Stimulated activated memory B cell treated with anti-CD40 and anti-IgM and Interleukin-4, amounts not matched to agents 10 μg/mL and 1 μg/mL and 100 μg/mL, for 72 hours (primary cell): ENCODE measurements at places on chromosomes 11 and 22.

DNA sequence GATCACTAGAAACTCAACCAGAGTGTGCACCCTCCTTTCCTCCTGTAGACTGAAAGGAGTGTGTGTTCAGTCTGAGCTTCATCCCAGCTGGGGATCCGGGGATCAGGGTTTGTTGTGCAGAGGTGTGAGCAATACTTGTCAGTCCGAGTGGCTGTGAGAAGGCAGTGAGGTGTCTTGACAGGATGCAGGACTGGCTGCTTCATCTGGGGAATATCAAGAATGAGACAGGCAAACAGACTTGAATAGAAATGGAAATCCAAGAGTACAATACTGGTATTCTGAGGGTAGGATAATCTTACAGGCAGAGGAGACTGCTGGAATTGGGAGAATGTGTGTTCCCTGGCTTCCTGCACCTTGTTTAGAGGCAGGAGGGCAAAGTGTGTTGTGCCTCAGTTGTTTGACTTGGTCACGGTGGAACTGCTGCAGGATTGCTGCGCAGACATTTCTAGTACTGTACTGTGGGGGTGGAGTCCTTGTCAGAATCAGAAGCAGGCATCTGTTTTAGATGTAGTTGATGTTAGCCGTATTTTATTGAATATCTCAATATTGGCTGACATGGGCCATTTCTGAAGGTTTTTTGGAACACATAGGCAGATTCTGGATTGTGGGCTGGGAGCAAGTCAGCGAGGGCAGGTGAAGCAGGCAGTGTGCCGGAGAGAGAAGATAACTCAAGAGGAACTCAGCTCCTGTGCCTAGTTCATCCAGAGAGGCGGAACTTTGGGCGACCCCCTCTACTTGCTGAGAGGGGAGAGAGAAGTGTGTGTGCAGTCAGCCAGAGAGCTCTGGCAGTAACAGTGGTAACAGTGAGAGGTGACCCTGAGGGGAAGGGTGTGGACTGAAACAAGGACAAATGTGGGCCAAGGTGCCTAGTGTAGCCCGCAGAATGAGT, 27.1 kb upstream of the GRK2 start:
- no peak for ATAC-seq

DNA sequence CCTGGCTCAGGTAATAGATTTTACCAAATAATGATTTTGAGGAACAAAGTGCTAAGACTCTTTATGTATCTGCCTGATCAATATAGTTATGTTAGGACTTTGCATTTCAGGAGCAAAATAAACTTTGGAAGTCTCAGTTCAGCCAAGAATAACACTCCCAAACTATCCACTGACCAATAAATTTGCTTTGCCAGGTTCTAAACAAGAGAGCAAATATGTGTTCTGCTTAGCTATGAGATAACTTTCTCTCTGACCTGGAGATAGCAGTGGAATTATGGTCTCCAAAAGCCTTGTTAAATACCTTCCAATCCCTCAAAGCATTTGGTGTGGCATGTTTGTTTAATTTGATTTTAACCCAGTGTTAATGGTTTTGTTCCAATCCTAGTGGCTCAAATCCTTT, 1541.1 kb downstream of the FAM181B start:
- no peak for ATAC-seq

DNA sequence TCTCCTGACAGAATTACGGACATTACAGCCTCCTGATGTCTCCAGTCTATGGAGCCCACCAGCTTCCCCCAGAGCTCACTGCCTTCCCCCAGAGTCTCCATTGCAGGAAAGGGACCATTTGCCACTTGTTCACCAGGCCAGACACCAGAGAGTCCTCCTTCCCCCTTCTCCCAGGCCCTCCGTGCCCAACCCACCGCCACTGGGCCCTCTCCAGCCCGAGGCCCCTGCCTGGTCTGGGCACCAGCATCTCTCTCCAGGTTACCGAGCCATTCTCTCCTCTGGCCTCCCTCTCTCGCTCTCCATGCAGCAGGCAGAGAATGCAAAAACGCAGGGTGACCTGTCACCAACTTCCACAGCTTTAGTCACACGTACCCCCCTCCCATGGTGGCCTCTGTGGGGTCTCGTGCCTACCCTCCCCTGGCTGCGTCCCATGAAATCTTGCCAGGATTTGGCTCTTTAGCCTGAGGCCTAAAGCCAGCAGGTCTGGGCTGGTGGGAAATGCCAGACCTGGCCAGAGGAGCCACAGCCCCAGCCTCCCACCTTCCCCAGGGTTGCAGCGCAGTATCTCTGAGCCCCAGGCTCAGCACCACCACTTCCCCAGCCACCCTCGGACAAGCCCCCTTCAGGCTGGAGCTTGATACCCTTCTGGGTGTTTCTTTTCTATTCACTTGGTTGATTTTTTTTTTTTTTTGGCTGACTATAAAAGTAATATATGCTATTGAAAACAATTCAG, 6.8 kb upstream of the SERPINH1 start:
- ATAC-seq, result no peak

DNA sequence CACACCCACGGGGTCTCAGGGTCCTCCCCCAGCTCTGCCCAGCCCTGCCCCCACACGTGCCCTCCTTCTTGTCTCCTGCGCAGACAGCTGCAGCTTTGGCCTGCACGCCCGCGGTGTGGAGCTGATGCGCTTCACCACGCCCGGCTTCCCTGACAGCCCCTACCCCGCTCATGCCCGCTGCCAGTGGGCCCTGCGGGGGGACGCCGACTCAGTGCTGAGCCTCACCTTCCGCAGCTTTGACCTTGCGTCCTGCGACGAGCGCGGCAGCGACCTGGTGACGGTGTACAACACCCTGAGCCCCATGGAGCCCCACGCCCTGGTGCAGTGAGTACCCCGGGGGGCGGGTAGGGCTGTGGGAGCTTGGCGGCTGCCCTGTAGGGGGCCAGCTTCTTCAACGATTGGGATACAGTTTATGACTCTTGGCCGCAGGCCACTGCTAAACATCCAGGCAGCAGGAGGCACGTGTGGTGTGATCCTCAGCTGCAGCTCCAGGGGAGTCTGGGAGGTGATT, 30.8 kb downstream of the ST14 start:
- no peak for ATAC-seq

DNA sequence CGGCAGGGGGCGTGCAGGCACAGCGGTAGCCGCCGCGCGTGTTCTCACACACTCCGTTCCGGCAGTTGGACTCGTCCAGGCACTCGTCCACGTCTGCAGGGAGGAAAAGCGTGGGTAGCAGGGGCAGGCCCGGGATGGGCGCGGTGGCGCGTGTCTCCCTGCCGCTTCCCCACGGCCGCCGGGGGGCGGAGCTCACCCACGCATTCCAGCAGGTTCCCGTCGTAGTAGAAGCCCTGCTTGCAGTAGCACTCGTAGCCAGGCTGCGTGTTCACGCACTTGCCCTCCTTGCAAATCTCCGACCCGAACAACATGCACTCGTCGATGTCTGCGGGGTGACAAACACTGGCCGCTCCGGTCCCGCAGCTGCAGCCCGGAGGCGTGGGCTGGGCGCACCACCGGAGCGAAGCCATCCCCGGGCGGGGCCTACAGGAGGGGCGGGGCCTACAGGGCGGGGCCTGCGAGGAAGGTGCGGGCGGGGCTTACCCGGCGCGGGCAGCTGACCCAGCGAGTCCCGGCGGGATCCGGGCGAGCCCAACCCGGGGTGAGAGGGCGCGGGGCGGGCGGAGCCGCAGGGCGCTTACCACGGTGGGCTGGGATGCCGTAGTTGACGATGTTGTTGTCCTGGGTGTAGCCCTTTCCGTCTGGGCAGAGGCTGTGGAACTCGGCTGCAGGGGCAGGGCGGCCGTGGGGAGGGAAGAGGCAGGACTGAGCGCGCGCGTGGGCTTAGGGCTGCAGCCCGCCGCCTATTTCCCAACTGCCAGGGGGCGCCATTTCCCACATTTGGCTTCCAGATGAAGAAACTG, 15.6 kb downstream of the SCYL1 start:
- peak; percentile 91 for ATAC-seq

DNA sequence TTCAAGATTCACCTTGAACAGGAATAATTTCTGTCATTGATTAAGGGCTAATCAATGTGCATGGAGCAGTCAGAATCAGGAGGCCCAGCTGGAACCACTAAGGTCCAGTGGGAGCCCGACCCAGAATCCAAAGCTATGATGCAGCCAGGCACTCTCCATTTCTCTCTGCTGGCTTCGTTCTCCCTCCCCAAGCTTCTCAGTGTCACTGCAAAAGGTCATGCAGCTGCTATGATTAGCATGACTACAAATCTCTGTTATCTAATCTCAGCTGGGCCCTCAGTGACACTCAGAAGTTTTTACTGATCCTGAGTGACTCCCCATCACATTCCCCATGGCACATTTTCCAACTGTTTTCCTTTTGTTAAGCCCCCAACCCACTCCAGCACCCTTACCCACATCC, 31.1 kb upstream of the PRSS23 start:
- ATAC-seq, result no peak

DNA sequence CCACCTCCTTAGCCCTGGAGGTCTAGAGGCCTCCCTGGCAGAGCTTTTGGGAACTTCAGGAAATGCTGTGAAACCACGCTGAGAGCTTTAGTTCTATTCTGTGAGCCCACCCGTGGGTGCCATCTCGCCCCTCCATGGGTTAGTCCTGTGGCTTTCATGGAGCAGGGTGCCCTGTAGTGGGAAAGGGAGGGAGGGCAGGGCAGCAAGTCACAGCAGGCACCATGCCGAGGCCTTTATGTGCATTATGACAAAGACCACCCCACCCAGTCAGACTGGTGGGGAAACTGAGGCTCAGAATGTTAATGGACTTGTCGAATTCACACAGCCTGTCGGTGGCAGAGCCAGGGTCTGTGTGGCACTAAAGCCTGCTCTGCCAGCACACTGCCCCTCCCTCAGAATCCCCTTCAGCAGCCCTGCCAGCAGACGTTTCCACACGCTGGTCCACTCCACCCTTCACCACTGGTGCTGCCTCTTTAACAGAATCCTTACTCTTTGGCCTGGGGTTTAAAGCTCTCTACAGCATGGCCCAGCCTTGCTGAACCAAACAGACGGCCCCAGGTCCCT, 13.4 kb downstream of the TMPRSS13 start:
- ATAC-seq, result no peak

GRCh38 chr11:57434640-57435546, 8.0 kb upstream of the SLC43A3 start:
- ATAC-seq, result no peak

DNA sequence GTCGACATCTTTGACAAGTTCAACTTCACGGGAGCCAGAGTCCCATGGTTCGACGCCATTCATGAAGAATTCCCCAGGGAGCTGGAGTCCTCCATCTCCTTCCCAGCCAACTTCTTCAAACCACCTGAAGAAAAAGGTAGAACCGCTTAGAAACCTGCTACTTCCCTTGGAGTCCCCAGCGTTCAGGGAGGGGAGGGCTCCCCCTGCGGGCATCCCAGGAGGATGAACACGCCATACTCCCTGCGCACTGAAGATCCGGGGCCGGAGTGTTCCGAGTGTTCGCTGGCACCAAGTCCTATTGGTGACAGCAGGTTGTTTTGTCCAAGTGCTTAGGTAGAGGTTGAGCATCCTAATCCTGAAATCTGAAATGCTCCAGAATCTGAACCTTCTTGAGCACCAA, 51.7 kb upstream of the PRODH start:
- no peak for ATAC-seq

- ATAC-seq, result no peak
These were observed 48.7 kb downstream of the OTOG start for GRCh38 chr11:17595526-17596309.

DNA sequence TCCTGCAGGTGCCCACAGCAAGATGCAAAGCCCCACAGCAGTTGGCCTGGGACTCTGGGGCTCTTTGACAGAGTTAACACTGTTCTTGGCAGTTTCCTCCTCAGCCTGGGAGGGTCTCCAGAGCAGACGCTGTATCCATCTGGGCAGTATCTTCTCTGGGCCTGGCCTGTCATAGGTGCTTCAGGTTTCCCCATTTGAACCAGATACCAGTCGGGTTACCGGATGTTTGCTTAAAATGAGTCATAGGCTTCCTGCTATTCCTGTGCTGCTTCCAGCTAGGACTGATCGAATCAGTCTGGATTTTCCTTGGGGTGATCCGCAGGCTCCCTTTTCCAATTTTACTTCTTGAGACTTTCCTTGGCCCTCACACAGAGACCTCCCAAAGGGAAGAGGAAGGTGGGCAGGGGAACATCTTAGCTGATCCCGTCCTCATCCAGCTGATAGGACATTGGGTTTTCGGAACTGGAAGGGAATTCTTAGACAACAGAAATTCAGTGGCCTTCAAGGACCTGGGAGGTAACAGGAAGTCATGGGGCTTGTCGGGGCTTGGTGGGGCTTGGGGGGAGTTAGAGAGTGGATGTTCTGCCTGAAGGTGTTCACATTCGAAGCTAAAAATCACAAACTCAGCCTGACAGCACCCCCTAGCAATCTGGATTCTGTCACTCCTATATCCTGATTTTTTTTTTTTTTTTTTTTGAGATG, 2.4 kb upstream of the RANGAP1 start:
- ATAC-seq, result no peak

GRCh38 chr11:126748793-126749192, 251.8 kb downstream of the KIRREL3 start:
- no peak for ATAC-seq

DNA sequence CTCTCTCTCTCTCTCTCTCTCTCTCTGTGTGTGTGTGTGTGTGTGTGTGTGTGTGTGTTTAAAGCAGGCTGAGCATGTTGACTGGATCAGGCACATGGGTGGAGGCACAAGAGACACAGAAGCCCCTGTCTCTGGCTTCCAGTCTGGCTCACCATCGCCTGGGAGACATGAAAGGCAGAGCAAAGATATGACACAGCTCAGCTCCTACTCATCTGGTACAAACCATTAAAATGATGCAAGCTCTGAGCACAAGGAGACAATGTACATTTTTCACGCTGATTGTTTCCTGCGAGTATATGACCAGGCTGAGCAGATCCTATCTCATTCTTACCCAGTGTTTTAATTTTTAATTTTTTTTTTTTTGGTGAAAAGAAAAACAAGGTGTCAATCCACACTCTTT, 9.5 kb downstream of the SLC6A5 start:
- no peak for ATAC-seq

DNA sequence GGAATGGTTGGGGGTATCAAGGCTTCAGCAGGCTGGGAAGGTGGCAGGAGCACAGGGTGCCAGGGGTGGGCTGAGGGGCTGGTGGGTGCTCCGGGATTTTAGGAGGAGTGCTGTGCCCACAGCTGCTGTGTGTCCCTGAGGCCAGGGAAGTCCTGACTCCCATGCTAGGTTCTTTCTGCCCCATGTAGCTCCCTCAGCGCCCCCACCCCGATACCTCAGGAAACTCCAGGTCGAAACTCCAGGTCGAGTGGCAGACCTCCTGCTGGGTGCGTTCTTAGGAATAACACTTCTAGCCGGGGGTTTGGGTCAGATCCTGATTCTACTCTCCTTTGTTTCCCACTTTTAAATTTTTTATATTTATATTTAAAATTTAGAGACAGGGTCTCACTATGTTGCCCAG, 8.3 kb downstream of the AP2A2 start:
- ATAC-seq, result no peak
